Thoracic aorta (tissue), 2 donors: ENCODE measurements at places on chromosomes 1 and 21.

DNA sequence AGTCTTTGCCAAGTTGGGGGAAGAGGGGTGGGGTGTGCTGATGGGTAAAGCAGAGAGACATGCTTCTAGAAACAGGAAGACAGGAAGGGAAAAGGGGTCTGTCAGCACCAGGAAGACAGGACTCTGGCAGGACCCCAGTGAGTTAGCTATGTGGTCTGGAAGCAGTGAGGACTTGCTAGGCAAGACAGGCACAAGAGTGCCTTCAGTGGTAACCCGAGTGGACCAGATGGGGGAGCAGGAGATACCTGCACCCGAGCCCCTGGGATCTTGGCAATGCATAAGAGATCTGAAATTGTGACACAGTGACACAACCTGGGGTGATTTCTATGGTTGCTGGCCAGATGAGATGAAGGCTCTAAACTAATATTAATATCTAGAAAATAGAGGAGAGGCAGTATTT, 7.0 kb downstream of the TLR5 start:
- DNase-seq, result no peak

DNA sequence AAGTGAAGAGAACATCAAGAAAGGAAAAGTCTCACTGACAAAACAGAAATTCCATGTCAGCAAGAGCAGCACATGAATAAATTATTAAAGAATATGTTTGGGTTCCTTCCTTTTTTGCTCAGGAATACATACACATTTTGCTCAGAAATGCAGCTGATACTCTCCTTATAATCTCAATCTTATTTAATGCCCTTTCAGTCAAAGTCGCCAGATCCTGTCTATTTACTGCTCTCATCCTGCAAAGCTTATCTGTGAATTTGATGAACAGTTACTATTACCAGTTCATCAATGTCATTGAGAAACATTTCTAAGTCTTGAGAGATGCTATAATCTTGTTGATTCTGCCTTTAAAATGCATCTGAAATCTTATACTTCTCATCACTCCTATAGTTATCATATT, 543.1 kb upstream of the ZRANB2 start:
- DNase-seq, result no peak

- no peak for DNase-seq
Measured at GRCh38 chr1:3304246-3304645, 150.2 kb upstream of the ARHGEF16 start.

- DNase-seq, result no peak
Measured at GRCh38 chr21:16580661-16581060, 850.9 kb downstream of the USP25 start.

- no peak for DNase-seq
Measured at GRCh38 chr1:74343216-74343615, 108.0 kb downstream of the TNNI3K start.

- no peak for DNase-seq
Measured at GRCh38 chr1:172469717-172470116, 25.8 kb upstream of the PIGC start.

- DNase-seq, result no peak
Measured at GRCh38 chr1:100396651-100397050, 44.3 kb downstream of the CDC14A start.

DNA sequence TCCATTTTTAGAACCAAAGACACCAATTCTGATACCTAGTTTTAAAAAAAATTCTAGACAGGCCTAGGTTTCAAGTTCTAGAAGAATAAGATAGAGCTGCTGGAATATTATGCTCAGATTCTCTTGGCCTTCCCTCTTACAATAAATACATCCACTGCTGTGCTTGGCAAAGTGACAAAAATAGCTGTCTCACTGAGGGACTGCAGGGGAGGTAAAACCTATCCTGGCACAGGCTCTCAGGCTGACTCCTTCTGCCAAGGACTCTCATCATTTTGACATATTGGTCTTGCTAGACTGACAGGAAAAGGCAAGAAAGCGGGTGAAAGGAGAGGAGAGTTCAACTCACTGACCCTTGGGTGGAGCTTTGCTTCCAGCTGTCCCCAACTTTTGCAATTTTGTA, 197.0 kb upstream of the LHX8 start:
- DNase-seq, result no peak
